Tibial nerve (tissue), 4 donors: ENCODE measurements at places on chromosomes 7 and 10.

DNA sequence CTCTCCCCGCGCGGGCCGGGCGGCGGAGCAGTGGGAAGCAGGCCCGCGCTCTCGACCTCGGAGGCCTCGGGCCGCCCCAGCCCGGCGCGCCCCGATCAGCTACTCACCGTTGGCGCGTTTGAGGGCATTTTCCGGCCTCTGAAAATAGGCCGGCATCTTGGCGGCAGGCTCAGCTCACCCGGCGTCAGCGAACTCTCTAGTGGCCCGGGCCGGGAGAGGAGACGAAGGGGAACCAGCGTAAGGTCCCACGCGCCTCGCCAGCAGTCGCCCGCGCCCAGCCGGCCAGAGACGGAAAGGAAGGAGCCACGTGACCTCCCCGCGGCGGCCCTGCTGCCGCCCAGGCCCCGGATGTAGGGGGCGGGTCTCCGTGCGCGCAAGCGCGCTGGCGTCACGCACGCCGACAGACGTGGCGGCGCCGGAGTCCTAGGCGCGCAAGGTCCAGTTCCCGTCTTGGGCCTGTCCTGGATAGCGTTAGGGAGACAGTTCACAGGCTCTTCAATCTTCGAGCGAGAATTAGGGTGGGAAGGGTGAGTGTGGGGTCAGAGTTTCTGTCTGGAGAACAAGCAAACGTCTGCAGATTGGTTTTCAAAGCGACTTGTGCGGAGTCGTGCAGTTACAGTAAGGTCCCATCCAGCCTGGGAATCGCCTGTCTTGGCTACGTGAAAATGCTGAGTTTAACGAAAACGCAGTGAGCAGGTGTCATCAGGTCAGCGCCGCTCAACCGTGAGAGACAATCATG lies at the start of gene EIF3A:
TSS of gene EIF3A (minus strand) at position 297 of the 739 bp plus-strand sequence. CDS start at position 156, 141 bp downstream.
- DNase-seq: peak; percentile 80

DNA sequence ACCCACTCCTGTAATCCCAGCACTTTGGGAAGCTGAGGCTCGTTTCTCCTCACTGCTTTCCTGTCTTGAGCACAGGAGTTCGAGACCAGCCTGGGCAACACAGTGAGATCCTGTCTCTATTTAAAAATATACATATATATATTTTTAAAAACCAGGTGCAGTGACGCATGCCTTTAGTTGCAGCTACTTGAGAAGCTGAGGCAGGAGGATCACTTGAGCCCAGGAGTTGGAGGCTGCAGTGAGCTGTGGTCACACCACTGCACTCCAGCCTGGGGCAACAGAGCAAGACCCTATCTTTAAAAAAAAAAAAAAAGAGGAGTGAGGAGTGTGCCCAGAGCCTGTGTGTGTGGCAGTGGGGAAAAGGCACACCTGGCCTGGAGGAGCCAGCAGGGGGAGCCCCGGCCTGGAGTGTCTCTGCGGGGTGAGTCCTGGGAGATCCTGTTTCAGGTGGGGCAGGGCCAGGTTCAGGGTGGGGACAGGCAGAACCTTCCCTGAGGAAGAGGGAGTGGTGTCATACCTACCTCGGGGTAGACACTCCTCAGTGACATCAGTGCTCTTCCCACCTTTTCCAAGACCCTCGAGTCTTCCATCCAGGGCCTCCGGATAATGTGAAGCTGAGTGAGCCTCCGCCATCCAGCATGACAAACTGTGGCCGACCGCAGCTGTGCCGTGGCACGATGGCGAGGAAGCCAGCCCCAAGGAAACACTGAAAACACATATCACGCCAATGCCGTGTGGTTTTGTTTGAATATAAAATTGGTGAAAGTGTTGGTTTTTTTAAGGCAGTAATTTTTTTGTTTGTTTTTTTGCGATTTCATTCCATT lies 9.0 kb upstream of the ARPC1B start:
- DNase-seq: no peak

- no peak for DNase-seq
Observed at GRCh38 chr7:44563171-44563679, 10.5 kb downstream of the DDX56 start.

DNA sequence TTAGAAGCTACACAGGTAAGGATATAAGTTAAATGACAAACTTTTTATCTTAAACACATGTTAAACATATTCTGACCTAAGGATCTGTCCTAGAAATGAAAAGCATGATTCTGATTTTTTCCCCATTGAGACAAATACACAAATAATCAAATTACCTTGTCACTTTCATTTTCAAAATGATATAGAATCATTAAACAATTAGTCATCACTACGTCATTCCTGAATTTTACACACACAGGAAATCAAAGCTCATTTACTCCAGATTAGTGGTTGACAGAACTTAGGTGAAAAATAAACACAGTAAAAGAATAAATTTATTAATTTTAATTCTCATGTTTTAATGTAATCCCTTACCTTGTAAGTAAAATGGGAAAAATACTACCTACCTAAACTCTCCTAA lies 89.0 kb downstream of the AASS start:
- no peak for DNase-seq

- no peak for DNase-seq
Observed at GRCh38 chr10:4069491-4069890, 284.5 kb upstream of the KLF6 start.

DNA sequence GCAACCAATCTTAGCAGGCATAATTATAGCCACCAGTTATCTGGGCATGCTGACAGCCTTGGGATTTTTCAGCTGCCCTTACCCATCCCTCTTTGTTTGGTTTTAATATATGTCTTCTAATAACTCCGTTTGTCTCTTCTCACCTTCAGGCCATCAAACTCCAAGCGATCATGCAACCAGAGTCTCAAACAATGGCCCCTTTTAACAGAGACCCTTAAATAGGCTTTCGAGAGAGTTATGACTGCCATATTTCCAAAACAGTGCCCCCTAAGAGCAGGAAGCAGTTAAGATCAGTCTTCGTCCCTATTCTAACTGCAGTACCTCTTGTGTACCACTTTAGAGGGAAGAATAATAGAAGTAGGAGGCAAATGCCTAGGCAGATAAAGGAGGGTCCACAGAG lies 157.5 kb downstream of the DGKB start:
- DNase-seq: no peak

DNA sequence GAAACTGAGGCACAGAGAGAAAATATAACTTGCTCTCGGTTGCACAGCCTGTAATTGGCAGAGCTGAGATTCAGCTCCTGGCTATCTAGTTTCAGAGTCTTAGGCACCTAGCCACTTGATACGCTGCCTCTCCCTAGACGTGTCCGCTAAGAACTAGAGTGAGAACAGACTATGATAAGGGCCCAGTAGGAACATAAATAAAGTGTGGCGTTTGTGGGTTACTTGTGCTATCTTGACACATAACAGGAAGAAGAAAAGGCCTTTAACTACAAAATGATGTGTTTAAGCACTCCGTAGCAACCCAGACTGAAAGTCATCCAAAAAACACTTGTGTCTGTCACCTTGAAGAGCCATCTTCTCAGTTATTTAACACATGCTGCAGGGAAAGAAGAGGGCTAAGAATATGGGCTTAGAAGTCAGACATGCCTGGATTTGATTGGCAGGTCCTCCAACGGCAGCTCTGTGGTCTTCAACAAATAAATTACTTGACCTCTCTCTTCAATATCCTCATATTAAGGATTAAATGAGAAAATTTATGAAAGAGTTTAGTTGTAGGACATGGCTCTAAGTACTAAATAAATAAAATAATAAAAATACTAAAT lies 96.2 kb downstream of the SGMS1 start:
- no peak for DNase-seq

- DNase-seq: no peak
Observed at GRCh38 chr7:130429019-130429418, 11.8 kb downstream of the CEP41 start.

DNA sequence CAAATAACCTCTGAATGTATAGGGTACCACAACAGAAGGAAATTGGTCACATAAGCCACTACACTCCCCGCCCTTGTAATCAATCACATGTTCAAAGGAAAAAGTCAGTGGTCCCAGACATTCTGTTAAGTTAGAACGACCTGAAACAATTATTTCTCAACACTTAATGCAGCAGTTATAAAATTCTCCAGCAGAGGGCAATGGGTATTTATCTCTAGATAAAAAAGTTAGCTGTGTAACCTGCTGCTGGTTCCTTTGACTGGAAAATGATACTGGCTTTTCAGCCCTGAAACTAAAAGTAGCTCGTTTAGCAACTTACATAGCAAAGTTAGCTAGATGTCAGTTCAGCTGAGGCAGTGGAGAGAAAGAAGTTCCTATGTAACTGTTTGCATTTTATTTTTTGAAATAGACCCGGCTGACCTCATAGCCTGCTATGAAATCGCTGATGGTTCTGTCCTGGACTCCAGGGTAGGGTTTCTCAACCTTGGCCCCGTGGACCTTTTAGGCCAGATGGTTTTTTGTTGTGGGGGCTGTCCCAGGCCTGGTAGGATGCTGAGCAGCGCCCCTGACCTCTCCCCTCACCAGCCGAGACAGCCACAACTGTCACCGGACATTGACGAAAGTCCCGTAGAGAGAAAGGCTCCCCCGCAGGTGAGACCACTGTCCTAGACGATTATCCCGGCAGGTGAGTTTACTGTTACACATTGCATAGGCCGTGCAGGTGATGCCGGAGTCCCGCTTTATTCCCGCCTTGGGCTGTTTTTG lies 40.2 kb upstream of the PROSER2 start:
- DNase-seq: no peak

GRCh38 chr10:14536241-14537213 lies 205.8 kb upstream of the FRMD4A start:
- DNase-seq: peak; percentile 57

GRCh38 chr7:122307228-122307621 lies 2.7 kb upstream of the FEZF1 start:
- no peak for DNase-seq

DNA sequence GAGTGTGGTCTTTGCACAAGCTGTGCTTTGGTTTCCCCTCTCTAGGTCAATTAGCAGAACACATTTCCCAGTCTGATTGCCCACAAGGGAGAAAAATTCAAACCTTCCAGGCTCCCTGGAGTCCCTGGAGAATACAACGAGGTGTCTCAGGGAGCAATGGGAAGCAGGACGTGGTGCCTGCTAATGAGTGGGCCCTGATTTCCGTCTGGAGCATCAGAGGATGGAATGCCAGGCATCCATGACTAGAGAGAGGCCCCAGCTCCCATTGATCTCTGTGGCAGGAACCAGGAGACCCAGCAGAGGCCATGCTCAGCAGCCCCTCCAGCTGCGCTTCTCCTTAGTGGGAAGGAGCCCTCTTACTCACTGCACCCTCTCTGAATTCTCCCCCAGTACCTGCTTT lies 33.2 kb upstream of the TLX1 start:
- DNase-seq: no peak

DNA sequence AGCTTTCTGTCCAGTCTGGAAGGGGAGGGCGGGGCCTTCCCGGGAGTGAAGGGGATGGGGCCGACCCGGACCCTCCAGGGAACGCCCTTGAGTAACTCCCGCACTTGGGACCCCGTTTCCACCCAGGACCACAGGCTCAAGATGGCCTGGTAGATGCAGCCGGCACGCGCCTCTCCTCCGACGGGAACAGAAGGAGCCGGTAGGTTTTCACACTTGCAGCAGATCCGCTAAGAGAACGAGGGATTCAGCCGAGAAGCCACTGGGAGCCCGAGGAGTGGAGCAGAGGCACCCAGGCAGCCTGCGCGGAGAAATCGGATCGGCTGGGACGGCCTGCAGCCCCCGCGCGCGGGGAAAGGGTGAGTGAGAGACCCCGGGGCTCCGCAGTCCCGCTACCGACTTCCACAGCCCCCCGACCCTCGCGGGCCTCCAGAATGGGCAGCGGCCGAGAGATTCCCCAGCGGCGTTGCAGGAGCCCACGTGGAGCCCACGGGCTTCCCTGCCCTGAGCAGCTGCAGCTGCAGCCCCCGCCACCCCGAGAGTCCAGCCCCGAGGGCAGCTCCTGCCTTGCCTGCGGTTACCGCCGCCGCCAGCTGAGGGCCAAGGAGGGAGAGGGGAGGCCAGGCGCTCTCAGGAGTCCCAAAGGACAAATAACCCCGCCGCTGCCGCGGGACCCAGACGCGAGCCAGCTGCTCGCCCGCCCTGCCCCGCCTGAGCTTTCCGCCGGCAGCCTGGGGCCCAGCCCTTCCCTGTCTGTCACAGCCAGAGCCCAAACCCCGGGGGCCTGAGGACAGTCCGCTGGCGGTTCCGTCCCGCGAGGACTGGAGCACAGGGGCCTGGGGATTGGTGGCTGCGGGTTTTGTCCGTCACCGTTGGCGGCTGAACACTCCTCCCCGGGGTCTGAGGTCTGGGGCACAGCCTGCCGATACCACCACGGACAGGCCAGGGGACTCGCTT lies 21.8 kb downstream of the IFT22 start:
- no peak for DNase-seq
